ENCODE measurements at places on chromosomes 11 and 22.

DNA sequence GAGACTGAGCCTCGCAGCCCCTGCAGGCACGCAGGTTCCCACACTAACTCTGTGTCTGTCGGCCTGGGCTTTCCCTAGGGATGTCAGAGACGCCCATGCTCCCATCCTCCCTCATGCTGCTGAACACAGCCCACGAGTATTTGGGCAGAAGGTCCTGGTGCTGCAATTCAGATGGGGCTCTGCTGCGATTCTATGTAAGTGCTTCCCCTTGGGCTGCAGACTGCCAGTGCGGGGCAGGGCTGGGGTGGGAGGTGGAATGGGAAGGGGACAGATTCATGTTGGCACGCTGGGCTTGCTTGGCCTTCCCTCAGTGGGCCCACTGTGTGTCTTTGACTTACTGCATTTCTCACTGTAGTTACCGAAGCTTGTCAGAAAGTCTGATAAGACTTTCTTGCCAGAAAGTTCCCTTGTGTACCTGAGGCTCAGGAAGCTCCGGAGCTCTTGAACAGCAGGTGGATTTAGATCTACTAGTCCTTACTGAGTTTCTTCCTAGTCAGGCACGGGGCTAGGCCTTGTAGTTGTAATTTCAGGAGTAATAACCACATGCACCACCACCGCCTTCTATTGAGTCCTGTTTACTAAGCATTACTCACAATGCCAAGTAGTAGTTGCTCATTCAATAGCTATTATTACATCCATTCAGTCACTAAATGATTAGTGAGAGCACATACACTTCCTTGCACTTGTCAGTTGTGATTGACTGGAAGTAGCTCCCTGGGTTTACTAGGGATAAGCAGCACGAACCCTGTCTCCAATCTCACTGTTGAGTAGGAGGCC is 65.2 kb downstream of the CABIN1 start:
- no peak for DNase-seq

GRCh38 chr11:44116234-44116830 is 20.9 kb downstream of the EXT2 start:
- no peak for DNase-seq

DNA sequence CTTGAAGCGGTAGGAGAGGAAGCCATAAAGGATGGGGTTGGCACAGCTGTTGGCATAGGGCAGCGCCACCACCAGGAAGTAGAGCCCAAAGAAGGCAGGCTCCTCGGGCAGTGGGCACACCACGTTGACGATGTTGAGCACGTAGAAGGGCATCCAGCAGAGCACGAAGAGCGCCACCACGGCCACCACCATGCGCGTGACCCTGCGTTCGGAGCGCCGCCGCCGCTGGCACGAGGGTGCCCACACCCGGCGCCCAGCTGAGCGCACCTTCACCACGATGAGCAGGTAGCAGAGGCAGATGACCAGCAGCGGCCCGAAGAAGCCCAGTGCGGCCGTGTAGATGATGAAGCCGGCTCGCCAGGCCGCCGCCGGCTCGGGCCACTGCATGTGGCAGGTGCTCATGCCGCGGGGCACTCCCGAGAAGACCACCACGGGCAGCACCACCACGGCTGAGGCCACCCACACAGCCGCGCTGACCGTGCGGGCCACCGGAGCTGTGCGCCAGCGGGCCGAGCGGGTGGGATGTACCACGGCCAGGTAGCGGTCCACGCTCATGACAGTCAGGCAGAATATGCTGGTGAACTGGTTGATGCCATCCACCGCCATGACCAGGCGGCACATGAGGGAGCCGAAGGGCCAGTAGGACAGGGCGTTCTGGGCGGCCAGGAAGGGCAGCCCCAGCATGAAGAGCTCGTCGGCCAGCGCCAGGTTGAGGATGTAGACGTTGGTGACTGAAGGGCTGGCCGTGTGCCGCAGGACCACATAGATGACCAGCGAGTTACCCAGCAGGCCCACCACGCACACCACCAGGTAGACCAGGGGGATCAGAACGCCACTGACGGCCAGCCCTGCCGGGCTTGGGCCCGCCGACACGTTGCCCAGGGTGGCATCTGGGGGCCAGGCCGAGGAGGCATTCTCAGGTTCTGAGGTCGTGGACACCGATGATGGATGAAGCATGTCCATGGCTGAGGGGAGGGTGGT is 5.1 kb downstream of the SSTR3 start:
- DNase-seq, result no peak

DNA sequence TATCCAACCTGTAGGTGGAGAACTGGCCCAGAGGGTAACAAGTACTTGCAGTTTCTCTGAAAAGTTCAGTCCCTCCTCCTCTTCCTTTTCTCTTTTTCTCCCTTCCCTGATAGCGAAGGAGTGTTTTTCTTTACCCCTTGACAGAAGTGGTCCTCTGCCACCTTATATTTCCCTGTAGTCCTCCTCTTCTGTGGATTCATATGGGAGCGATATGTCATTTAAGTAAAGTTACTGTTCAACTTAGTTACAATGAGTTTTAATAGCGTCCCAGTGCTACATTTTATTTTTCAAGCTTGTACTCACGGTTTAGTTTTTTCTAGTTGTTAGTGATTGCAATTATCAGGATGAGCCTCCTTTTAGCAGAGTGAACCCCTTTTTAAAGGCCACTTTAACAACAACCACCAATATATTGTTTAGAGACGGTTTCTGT is 1.4 kb downstream of the PCF11 start:
- no peak for DNase-seq

- DNase-seq, result no peak
Measured at GRCh38 chr11:43278193-43278956, 33.4 kb upstream of the API5 start.

GRCh38 chr11:1837171-1838076 is 1.4 kb upstream of the TNNI2 start:
- DNase-seq, result peak; percentile 75

DNA sequence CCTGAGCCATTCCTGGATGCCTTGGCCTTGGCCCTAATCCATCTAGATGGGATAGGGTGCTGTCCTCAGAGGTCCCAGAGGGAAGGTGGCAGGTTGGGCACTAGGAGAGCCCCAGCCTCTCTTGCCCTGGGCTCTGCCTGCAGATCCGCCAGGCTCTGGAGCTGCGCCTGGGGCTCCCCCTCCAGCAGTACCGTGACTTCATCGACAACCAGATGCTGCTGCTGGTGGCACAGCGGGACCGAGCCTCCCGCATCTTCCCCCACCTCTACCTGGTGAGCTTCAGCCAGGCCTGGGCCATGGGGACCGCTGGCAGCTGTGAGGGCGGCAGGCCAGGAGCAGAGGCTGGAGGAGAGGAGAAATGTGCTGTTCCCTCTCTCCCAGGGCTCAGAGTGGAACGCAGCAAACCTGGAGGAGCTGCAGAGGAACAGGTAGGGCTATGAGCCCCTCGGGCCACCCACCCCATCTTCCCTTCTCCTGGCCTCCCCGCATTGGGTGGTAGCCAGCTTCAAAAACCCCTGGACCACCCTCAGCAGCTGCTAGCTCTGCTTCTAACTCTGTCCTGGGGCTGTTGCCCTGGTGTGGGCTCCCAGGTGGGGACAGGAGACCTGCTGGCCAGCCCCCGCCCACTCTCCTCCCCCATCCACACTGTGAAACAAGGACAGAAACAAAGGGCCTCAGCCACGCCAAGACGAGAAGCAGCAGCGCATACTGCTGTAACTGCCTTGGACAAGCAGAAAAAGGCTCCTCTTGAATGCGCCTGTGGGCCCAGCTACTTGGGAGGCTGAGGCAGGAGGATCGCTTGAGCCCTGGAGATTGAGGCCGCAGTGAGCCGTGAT is 4.9 kb downstream of the SSH3 start:
- DNase-seq, result no peak

GRCh38 chr11:104836691-104837090 is 61.6 kb downstream of the CASP12 start:
- no peak for DNase-seq

GRCh38 chr11:87878373-87878825 is 296.8 kb downstream of the RAB38 start:
- DNase-seq, result no peak

- DNase-seq, result no peak
Measured at GRCh38 chr11:7208391-7208790, 43.3 kb upstream of the SYT9 start.

DNA sequence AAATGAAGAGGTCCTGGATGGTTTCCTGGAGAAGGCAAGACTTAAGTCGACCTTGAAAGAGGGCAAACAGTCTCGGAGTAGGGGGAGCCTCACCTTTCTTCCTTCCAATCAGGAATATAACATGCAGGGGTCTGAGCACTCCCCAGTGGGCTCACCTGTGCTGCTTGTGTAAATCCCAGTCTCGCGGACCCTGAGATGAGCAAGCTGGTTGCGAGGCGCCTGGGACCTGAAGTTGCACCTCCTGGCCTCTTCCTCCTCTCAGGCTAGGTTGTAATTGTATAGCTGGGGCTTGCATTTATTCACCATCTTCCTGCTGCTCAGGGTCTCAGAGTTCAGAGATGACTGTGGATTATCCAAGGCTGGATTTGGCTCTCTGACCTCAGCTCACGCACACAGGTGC is 7.5 kb upstream of the WBP2NL start:
- DNase-seq, result no peak

DNA sequence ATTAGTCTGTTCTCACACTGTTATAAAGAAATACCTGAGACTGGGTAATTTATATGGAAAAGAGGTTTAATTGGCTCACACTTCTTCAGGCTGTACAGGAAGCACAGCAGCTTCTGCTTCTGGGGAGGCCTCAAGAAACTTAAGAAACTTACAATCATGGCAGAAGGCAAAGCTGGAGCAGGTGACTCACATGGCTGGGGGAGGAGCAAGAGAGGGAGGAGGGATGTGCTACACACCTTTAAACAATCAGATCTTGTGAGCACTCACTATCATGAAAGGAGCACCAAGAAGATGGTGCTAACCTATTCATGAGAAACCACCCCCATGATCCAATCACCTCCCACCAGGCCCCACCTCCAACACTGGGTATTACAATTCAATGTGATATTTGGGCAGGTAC is 381.6 kb downstream of the ETS1 start:
- DNase-seq, result no peak

- no peak for DNase-seq
Measured at GRCh38 chr11:102836290-102836875, 7.0 kb downstream of the MMP3 start.

GRCh38 chr11:130782361-130783222 is 133.7 kb downstream of the SNX19 start:
- no peak for DNase-seq

- DNase-seq, result no peak
Measured at GRCh38 chr11:26753723-26754504, 32.1 kb upstream of the SLC5A12 start.

GRCh38 chr11:77411717-77412441 is 62.0 kb downstream of the PAK1 start:
- DNase-seq, result peak; percentile 59

- DNase-seq, result no peak
Measured at GRCh38 chr11:128424271-128424711, 163.1 kb downstream of the ETS1 start.
